ENCODE measurements at places on chromosomes 3 and 15.

DNA sequence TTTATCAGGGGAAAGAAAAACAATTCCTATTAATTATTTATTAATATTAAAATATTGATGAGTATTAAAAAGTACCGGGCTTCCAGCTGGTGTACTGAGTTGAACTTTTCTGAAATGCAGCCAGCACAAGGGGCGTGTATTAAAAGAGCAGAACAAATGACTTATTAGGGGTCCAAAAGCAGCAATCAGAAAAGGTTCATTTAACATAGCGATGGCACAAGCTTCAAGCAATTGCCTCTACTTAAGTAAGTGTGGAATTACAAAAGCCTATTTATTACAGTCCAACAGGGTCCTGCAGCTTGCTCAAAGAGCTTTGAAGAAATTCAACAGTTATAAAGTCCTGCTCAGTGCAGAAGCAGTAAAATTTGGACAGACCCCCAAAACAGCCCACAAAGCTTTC, 285.6 kb downstream of the EPHA3 start:
- no peaks in the 10 kb centered on the region for H3K27me3 ChIP-seq
- no peak overlapping the region for H3K27ac ChIP-seq
- H3K4me1 ChIP-seq = no peaks in the 10 kb centered on the region
- no peak overlapping the region for H3K4me3 ChIP-seq

- H3K36me3 ChIP-seq = no peaks in the 10 kb centered on the region
- H3K27me3 ChIP-seq = no peaks in the 10 kb centered on the region
- no peak overlapping the region for H3K4me3 ChIP-seq
- no peak for DNase-seq
Observed at GRCh38 chr3:144185276-144185675, 213.7 kb downstream of the DIPK2A start.

- H3K4me3 ChIP-seq = no peak overlapping the region
- H3K4me1 ChIP-seq = no peaks in the 10 kb centered on the region
- no peak overlapping the region for H3K27ac ChIP-seq
- DNase-seq = no peak
Observed at GRCh38 chr15:50229336-50229735, 36.2 kb downstream of the HDC start.

DNA sequence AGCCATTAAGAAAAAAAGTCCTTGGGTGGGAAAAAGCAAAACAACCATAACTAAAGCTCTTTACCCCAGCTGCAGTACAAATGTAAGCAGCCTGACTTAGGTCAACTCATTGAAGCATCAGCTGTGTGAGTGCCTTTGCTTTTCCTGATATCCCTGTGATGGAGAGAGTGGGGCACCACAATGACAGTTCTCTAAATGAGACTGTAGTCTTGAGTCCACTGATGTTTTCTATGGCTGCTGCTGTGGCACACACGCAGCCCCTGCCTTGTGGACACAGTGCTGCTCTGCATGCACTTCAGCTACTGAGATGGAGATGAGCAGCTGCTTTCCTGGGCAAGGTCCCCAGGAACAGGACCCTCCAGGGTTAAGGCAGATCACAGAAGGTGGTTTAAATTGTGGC, 173.2 kb downstream of the KCNAB1 start:
- H3K36me3 ChIP-seq = no peaks in the 10 kb centered on the region
- H3K4me1 ChIP-seq = peaks cover 14% of the 10 kb centered on the region

DNA sequence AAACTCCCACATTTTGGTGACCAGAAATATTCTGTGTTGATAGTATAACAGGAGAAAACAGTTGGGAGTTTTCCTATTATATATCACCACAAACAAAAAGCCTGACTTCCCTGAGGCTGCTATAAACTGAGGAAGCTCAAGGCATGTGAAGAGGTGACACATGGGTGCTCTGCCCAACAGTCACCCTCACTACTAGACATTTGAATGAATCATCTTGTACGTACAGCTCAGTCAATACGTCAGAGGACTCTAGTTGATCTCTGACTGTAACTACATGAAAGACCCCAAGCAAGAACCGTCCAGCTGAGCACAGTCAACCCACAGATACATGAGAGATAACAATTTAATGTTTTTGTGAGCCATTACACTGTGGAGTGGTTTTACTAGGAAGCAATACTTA, 338.3 kb upstream of the ATP11B start:
- H3K27ac ChIP-seq = no peak overlapping the region
- no peak overlapping the region for H3K4me3 ChIP-seq
- H3K36me3 ChIP-seq = peaks cover 4% of the 10 kb centered on the region
- DNase-seq = no peak
